Amniotic stem cell (primary cell): ENCODE measurements at places on chromosomes 2 and 18.

GRCh38 chr2:82730811-82731210, 1728.3 kb downstream of the SUCLG1 start:
- no peak for DNase-seq

GRCh38 chr2:163693484-163693883, 42.3 kb downstream of the FIGN start:
- no peak for DNase-seq

- DNase-seq: no peak
Measured at GRCh38 chr2:177496921-177497320, 104.3 kb downstream of the AGPS start.

DNA sequence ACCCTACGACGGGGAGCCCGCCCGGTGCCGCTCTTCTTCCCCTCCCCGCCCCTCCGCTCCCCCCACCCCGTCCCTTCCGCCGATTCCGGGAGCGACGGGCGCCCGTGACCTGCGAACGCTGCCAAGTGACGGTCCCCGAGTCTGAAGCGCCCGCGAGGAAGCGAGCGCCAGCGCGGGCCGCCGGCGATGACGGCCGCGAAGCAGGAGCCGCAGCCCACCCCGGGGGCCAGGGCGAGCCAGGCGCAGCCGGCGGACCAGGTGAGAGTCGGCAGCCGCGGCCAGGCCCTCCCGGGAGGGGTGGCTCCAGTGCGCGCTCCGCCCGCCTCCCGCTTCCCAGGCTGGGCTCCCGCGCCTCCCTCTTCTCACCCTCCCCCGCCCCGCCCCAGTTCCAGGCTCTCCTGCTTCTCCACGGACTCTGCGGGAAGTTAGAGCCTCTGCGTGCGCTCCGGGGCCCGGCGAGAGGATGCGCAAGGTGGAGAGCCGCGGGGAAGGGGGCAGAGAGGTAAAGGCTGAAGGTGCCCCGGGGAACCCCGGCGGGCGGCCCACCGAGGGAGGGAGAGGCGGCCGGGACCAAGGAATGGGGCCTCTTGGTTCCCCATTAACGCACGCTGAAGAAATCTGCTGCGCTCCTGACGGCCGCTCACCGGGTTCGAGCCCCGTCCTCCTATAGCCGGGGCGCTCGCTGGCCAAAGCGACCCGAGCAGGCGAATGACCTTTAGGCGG, 719.5 kb downstream of the DPP10 start:
- DNase-seq: no peak

- DNase-seq: no peak
Measured at GRCh38 chr2:235244255-235245220, 249.3 kb upstream of the AGAP1 start.

DNA sequence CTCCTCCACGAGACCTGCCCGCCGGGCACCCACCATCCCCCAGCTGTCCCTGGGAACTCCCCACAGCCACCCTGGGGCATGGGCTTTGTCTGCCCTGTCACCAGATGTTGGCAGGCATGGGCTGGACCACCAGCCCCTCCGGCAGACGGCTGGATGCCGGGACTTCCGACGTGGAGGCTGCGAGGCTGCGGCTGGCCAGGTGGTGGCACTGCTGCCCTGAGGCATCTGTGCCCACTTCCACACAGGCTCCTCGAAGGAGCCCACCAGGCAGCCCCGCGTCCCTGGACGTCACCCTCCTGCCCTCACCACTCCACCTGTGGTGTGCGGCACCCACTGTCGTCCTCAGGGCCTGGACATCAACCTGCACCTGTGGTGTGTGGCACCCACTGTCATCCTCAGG, 319.9 kb upstream of the SALL3 start:
- DNase-seq: no peak

DNA sequence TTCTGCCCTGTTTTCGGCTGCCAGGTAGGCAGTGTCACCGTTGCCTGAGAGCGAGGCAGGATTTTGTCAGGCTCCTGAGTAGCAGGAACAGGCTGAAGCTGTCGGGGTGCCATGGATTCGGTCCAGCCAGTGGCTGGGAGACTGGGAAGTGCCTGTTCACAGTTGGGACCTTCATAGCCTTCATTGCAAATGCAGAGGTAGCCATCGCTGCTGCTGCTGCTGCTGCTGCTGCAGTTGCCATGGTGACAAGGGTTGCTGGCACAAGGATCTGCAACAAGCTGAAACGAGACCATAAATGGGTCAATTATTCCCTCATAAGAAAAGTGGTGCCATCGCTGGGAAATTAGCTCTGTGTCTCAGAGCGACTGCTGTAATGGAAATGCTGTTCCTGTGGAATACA, 122.7 kb downstream of the DNER start:
- DNase-seq: no peak

GRCh38 chr2:234199996-234200395, 149.5 kb downstream of the SPP2 start:
- no peak for DNase-seq

- DNase-seq: no peak
Measured at GRCh38 chr18:27007880-27008279, 142.4 kb upstream of the AQP4 start.

GRCh38 chr2:100742277-100743254, 77.4 kb upstream of the NPAS2 start:
- DNase-seq: peak; percentile 85

GRCh38 chr2:180842461-180842860, 137.9 kb upstream of the UBE2E3 start:
- no peak for DNase-seq

DNA sequence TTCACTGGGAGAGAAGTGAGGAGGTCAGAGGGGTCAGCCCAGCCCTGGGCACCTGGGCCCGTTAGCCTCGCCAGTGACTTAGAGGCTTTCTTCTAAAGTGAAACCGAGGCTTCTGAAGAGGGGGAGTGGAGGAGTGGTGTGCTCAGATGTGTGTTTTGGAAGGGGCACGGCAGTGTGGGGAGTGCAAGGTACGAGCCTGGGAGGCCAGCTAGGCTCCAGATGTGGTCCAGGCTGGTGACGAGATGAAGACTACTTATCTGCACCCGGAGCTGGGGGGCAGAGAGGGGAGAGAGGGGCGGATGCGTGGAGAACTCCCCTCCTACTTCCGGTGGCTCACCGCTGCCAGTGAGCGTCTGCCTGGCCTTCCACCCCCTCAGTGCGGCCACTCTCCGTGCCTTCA, 371.3 kb upstream of the HS6ST1 start:
- DNase-seq: no peak

GRCh38 chr2:180202467-180202951, 195.4 kb upstream of the CWC22 start:
- no peak for DNase-seq

GRCh38 chr2:84885111-84885510, 4.2 kb upstream of the TRABD2A start:
- no peak for DNase-seq

DNA sequence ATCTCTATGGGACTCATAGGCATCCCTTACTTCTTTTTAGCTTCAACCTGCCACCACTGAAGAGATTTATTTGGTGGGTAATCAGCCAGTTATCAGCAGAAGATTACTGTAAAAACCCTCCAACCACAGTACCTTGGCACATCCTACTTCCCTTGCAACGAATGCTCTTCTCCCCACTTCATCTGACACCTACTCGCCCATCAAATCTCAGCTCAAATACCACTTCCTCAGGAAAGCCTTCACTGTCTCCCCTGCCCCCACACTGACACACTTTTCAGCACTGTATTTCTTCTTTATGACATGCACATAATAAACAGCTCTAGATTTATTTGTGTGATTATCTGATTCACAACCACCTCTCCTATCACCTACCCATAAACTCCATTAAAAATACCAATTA, 3.1 kb downstream of the KDSR start:
- DNase-seq: no peak

DNA sequence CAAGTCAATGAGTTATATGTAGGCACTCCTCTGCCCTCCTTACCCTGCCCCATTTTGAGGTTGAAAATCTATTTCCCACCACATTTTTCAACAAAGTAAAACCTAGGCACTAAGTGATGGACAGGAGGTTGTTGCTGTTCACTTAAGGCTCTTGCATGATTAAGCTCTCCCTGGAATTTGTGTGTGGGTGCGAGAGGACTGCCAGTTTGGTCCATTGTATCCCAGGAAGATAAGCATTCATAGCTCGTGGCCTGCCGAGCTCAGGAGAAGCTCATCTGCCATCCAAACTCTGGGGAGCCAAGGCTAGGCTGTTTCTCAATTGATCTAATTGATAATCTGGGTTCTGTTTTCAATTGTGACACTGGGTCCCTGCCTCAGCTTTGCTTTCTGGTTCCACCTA, 4.7 kb upstream of the MAP4K4 start:
- DNase-seq: no peak

DNA sequence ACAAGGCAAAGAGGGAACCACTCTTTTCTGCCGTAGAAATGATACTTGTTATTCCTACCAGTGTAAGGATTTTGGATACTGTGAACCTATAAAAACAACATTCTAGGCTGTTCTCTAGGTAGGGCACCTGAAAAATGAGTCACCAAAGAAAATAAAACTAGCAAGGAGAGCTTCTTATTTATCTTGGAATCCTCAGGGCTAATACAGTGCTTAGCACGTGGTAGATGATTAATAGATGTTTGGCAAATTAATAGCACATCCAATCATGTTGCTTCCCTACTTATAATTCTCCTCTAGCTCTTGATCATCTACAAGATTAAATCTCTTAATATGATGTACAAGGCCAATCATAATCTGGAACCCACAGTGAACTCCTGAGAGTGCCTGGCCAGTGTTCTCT, 73.1 kb downstream of the AAK1 start:
- DNase-seq: no peak

DNA sequence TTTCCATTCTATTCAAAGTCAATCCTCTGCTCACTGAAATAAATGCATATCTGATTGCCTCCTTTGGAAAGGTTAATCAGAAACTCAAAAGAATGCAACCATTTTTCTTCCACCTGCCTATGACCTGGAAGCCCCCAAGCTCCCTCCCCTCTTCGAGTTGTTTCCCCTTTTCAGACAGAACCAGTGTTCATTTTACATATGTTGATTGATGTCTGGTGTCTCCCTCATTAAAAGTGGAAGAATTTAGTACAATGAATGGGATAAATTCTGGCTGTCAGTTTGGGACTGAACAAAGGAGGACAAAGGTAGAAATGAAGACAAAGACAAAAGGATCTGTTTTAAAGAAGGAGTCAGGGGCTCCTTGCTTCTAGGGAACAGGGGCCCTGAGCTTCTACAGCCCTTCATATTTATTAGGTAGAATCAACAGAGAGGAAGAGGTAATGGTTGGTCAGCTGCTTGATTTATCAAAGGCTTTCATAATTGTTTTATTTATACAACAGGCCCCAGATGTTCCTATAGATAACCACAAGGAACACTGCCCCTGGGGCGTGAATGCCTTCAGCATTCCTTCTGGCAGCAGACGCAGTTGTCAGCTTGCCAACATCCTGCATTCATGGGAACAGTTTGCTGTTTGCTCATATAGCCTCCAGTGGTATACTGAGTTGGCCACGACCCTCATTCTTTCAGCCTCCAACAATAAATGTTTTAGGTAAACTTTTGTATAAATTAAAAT, 949.8 kb upstream of the LRATD1 start:
- DNase-seq: peak; percentile 66

DNA sequence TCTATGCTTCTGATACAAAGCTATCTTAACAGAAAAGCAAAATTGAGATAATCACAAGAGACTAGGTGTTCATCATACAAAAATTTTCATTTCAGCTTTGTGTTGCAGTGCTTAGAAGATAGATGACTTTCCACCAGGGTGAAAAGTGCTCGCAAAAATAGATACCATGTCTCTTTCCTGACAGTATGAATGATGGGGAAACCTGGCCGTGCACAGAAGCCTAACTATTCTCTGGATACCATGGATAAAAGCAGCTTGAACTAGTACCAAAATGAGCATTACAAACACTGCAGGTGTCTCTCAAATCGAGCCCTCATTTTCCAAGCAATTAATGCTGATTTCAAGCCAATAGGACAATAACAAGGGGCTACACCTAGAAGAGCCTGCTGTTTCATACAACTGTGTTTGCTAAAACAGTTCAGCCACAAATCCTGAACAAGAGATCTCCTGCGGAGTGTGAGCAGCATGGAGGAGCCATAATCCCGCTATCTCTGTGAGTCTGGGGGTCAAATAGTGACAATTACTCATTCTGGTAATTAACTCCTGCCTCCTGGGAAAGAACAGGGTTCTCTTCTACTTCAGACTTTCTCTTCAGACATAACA, 507.6 kb downstream of the PID1 start:
- no peak for DNase-seq

GRCh38 chr2:217248312-217248935, 388.6 kb upstream of the TNP1 start:
- no peak for DNase-seq

DNA sequence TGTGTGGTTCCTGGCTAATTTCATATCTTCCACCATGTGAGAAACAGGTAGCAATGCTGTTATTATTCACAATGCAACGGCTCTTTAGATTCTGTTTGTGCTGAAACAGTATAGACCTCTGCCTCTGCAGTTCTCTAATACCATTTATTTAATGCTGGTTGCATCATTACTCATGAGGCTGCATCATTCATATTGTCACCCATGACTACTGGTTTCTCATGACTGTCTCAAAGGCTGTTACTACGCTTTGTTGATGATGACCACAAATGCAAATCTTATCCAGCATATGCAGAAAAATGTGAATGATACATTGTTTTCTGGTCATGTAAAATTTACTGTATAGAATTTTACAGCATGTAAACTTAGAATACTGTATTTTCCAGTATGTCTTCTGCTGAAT, 22.5 kb downstream of the CAVIN2 start:
- DNase-seq: no peak

DNA sequence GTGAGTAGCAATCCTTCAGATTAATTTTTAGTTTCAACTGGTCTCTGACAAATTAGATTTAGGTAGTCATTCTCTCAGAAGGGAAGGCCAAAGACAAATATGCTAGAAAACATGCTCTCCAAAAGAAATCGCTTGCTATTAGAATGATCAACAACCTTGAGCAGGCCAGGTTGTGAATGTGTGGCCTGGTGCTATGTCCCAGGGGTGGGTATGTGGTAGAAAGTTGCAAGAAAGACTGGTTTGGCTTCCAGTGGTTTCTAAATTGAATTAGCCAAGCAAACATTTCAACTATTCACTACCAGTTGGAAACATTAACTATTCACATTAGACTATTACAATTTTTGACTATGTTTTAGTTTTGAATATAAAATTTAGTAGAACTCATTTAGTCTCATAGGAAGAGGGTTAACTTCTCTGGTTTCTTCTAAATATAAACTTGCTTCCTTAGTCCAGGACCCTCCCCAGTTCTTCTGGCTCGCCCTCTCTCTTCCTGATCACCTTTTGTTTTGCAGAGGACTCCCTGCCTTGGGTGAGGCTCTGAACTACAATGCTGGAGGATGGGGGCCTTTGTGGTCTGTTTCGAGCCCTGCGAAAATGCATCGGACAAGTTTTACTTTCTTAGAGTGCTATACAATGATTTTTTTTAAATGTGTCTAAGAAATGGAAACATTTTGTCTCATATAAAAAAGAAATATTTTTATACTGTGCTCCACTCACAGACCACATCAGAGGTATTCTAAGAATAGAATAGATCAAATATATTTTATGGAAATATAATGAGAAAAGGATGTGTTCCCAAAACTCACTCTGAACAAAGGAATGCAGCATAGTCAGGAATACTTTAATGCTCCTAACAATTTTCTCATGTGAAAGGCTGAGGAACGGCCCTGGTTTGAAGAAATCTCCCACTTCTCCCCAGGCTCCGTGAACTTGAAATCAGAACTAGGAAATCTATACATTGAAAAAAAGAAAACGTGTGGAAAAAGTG, 375.0 kb upstream of the ZEB2 start:
- DNase-seq: no peak
